ENCODE measurements at places on chromosomes 1 and 21.

DNA sequence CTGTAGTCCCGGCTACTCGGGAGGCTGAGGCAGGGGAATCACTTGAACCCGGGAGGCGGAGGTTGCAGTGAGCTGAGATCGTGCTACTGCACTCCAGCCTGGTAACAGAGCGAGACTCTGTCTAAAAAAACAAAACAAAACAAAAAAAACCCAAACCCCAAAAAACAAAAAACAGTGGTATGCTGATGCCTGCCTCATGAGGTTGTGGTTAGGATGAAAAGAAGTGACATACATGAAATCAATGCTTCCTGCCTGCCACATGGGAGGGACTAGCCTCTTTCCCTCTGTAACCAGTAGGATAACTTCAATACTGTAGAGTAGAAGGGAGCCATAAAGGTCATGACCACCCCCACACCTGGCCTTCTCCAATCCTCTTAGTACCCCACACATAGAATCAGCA, 55.2 kb downstream of the TENT5C start:
- DNase-seq: no peak

DNA sequence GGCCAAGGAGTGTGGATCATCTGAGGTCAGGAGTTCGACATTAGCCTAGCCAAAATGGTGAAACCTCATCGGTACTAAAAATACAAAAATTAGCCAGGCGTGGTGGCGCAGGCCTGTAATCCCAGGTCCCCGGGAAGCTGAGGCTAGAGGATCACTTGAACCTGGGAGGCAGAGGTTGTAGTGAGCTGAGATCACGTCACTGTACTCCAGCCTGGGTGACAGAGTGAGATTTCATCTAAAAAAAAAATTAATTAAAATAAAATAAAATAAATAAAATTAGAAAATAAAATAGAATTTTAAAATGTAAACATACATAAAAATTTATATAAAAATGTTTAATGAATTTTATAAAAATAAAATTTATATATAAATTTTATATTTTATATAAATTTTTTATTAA, 5.8 kb upstream of the VPS26C start:
- no peak for DNase-seq

DNA sequence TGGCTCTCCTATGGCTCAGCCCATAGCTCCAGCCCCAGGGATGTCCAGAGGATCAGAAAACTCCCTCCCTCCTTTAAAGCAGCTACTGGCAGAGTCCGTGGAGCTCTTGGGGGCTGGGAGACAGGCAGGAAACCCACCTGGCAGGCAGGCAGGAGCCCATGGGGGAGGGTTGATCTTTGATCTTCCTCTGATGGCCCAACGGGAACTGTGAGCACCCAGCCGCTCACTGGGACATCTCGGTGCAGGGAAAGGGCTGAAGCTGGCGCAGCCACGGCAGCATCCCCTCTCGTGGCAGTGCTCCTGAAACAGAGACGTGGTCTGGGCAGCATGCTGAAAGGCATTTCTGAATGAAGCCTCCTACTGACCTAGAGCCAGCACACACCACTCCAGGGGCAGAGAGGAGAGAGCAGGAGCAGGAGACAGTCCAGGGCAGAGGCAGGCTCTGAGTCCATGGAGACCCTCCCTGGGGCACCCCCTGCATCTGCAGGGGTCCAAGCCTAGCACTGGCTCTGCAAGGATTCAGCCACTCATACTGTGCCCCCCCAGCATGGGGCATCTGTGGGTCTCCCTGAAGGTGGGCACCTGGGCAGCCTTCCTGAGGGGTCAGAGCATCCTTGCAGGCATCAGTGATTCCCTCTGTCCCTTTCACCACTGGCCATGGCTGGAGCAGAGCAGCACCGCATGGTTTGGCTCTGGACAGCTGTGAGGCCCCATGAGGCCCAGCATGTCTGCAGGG, 4.9 kb upstream of the SLX9 start:
- no peak for DNase-seq

GRCh38 chr1:25174363-25174729, 58.0 kb downstream of the SYF2 start:
- no peak for DNase-seq

- no peak for DNase-seq
Measured at GRCh38 chr1:110726755-110727154, 52.0 kb upstream of the KCNA3 start.

Data from stimulated activated CD4-positive, alpha-beta T cell treated with anti-CD3 and anti-CD28 coated beads, TNF-alpha, amount 100 ng/mL, for 24 hours (primary cell).